ENCODE measurements at places on chromosomes 16 and 17.
A peak's percentile ranks its signal among the peaks of the same experiment; 100 is the strongest.

- no peak for DNase-seq
Observed at GRCh38 chr17:44007346-44008204, 3.2 kb downstream of the NAGS start.

- DNase-seq, result no peak
Observed at GRCh38 chr16:49259330-49259729, 22.3 kb downstream of the CBLN1 start.

DNA sequence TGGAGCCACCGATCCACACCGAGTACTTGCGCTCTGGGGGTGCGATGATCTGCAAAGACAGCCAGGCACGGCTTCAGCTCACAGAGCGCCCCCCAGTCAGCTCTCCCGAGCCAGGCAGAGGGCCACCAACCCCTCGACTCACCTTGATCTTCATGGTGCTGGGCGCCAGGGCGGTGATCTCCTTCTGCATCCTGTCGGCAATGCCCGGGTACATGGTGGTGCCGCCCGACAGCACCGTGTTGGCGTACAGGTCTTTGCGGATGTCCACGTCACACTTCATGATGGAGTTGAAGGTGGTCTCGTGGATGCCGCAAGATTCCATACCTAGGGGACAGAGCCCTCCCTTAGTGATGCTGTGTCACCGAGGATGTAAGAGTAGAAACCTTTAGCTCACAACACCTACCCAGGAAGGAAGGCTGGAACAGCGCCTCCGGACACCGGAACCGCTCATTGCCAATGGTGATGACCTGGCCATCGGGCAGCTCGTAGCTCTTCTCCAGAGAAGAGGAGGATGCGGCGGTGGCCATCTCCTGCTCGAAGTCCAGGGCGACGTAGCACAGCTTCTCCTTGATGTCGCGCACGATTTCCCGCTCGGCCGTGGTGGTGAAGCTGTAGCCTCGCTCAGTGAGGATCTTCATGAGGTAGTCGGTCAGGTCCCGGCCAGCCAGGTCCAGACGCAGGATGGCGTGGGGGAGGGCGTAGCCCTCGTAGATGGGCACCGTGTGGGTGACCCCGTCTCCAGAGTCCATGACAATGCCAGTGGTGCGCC is 1.6 kb downstream of the ACTG1 start:
- peak; percentile 27 for DNase-seq

DNA sequence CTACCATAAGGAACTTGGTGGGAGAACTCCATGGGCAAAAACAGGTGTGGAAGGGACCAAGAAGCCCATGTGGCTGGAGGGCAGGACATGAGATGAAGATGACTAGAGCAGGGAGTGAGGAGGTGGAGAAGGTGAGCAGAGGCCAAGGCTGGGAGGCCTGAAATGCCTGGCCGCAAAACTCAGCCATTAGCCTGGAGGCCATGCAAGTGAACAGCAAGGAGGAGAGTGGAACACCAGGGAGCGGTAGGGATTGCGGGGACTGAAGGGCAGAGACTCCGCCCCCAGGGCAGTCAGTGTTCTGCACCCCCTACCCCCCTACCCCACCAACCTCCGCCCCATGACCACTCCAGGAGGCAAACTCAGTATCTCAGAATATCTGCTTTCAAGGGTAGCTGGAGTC is 17.0 kb downstream of the BCL7C start:
- DNase-seq, result no peak

DNA sequence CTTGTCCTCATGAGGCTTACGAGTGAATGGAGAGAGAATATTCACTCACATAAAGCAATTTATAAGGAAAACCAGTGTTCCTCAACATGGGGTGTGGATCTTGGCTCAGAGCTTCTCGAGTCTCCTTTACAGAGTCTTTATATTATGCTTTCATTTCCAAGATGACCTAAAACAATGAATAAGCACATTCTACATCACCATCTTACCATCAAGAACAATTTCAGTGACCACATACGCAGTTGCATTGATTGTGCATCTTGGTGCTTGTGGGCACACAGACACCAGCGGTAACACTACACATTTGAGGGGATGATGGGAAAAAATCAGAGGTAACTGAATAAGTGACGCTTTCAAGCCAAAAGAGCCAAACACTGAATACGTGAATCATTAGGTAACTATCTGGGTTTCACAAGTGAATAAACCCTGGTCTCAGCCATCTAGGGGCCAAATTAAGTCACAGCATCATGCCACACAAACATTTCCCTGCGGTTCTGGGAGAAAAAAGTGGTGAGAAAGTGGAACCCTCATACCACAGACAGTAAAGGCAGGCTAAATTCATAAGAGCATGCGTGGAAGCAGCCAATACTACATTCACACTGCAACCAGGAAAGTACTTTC is 9.4 kb downstream of the CWC25 start:
- DNase-seq, result no peak

DNA sequence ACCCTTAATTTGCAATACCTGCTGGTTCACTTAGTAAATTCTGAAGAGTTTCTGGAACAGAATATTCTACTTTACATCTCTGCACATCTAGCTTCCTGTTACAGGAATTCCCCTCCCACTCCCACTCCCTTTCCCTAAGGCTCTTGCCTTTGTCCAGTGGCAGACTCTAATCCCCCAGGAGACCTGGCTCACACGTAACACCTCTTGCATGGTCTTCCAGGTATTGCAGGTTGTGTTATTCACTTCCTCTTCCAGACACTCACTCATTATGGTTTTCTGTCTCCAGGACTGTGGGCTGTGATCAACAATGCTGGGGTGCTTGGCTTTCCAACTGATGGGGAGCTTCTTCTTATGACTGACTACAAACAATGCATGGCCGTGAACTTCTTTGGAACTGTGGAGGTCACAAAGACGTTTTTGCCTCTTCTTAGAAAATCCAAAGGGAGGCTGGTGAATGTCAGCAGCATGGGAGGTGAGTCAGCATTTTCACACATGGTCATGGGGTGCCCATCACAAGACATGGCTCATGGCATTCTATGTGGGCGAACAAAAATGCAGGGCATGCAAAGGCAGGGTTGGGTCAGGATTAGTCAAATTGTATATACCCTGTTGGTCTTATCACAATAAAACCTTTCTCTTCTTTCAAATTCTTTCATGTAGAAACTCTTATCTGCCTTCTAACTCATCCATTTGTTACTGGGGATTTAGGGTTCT is 35.8 kb downstream of the HSD17B2 start:
- no peak for DNase-seq

DNA sequence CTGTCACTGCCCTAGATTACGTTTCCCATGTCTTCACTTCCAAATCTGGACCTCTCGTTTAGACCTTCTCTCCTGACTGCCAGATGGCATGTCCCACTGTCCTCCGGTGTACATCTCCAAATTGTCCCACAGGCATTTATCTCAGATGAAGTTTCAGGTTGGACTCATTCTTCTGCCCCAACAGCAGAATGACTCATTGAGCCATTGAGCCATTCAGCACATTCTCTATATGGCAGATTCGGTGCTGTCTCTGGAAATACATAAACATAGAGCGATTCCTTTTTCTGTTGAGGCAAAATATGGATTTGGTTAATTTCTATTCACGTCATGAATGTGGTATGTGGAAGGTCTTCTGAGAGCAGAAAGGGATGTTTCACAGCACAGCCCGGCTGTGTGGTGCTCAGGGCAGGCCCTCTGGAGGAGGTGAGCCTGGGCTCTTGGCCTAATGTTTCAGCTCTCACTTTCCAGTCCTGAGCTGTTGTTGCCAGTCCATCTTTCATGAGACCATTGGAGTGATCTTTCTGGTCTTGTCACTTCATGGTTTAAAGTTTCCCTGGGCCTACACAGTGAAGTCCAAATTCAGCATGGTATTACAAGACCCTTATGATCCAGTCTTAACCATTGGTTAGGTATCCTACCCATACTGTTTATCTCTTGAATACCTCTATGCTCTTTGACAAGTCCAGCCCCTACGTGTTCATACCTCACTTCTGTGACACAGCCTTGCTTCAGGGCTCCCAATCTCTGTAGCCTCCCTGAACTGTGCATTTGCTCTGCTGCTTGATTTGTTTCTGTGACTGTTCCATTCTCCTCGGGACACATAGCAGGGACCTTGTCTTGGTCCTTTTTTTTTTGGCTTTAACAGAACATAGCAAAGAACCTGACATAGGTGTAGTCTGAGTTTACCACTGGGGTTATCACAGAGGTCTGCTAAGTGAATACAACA is 15.9 kb downstream of the HAPSTR1 start:
- no peak for DNase-seq

DNA sequence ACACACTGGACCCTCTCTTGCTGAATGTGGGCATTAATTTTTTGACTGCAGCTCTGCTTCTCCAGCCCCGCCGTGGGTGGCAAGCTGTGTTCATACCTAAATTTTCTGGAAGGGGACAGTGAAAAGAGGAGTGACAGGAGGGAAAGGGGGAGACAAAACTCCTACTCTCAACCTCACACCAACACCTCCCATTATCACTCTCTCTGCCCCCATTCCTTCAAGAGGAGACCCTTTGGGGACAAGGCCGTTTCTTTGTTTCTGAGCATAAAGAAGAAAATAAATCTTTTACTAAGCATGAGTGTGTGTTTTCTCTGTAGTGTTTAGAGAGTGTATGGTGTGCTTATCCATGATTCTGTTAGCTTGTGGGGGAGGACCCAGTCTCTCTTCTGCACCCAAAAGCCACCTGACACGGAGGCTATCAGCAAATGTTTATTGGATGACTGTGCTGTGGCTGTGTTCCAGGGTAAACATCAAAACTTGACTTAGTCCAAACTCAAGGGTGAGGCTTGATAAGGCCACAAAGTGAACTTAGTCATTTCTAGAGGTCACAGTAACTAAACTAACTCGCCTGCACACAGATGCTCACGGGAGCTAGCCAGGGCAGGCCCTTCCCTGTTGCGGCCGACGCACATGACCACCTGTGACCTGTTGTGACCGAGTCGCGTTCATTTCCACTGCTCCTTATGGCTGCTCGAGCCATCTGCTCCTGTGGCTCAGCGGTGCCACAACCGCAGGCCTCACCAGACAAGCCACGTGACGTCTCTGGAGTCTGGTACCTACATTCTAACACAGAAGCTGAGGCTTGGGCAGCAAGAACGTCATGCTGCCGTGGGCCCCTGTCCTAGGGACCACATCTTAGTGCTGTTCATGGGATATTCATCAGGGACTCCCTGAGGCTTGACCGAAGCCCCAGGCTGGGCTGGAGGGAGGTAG is 9.8 kb upstream of the MED11 start:
- DNase-seq, result no peak

DNA sequence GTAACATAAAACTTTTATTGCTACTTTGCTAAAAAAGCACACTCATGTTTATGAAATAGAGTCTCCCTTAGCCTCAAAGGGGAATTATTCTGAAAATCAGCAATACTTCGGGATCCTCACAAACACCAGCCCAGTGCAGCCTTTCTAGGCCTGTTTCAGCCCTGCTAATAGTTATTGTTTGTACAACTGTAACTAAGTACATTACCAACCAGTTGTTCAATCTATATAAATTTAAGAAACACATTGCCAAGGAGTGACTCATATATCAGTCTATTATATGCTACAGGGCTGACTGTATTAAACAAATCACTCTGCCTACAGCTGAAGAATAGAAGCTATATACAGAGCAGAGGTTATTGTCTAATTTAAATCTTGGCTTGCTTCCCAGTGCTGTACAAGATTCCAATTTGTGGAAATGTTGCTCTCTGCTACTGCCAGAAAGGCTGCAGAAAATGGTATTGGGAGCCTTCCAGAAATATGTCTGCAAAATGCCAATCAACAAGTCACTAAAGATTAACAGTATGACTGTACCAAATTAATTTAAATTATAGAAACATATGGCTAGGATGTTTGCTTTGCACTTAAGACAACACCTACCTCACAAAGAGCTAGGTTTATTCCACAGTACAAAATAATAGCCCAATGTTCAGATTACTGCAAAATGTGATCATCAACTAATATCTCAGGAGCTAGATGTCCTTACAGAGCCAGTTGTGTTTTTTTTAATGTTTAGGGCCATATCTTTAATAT is 49.7 kb downstream of the TOX3 start:
- no peak for DNase-seq

DNA sequence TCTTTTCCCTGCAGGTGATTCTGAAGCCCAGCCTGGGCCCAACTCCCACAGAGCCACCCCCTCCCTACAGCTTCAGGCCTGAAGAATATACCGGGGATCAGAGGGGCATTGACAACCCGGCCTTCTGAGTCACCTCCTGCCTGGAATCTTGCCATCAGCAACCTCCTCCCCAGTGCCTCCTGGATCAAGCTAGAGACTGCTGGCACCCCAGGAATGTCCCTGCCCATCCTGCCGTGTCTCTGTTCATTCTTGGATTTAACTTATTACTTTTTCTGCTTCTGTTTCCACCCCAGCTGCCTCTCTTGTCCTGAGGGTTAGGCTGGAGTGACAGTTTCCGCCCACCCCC is 4.9 kb downstream of the TMEM92 start:
- no peak for DNase-seq

DNA sequence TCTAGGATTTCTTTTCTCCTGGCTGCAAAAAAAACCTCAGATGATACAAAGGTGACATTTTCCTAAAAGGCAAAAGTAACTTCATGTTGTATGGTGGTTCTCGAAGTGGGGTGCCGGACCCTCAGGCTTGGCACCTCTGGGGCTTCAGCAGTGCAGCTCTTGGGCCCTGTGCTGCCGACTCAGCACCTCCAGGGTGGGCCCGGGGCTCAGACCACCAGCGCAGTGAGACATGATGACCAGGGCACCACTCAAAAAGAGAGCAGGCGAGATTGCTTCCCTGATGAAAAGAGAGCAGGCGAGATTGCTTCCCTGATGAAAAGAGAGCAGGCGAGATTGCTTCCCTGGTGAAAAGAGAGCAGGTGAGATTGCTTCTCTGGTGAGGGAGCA is 98.7 kb upstream of the ZNF750 start:
- no peak for DNase-seq

- no peak for DNase-seq
Observed at GRCh38 chr16:81609323-81609892, 164.8 kb downstream of the CMIP start.

GRCh38 chr17:71057448-71057847 is 888.1 kb downstream of the KCNJ2 start:
- DNase-seq, result no peak

- no peak for DNase-seq
Observed at GRCh38 chr16:84571506-84571905, 46.4 kb downstream of the COTL1 start.

- peak; percentile 23 for DNase-seq
Observed at GRCh38 chr17:63931981-63932561, at the start of gene CD79B. CD79B (minus strand) TSS chr17:63932331; CDS start chr17:63932261, 70 bp downstream.

- DNase-seq, result no peak
Observed at GRCh38 chr16:75073545-75074303, 42.9 kb downstream of the LDHD start.
